ENCODE measurements at places on chromosomes 1 and 21.

DNA sequence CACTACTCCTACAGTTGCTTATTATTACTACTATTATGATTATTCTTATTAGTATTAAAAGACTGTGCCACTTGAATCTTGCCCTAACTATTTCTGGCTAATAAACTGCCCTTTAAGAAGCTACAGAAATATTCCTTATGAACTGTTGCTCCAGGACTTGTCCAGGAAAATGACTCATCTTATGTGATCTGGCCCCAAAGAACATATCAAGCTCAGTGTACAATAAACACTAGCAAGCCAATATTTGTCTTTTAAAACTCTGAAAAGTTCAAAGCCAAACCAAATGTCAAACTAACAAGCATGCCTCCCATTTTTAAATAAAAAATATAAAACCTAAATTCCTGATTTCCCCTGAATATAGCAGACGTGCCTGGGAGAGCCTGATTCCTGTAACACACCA, 88.7 kb upstream of the SIM2 start:
- DNase-seq, result no peak

DNA sequence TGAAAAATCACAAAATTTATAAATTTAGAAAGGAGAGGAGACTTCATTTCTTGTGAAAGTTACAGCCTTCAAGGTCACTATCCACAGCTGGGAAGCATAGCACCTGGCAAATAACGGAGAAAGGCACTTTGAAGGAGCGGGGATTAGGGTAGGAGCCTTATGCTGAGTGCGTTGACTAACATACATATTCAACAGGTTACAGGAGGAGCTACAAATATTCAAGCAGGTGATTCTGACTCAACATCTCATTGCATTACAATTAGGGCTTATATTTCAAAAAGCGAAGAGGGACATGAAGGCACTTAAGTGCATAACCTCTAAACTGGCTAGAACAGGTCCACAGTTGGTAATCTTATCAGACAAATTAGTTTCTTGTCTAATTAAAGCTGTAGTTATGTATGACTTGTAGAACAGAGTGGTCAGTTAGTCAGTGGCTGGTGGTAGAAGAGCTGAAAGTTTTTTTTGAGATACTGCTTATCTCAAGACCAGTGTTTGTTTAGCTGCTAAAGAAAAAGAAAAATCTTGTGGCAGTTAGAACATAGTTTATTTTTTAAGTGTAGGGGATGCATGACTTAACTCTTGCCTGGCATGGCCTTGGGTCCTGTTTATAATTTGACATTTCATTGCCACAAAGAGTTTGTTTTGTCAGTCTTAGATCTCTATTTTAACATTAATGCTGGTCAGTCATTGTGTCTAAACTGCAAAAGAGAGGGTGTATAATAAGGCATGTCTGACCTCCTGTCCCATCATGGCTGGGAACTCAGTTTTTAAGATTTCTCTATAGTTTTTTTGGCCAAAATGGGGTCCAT, 311.5 kb downstream of the DUSP10 start:
- DNase-seq, result no peak

DNA sequence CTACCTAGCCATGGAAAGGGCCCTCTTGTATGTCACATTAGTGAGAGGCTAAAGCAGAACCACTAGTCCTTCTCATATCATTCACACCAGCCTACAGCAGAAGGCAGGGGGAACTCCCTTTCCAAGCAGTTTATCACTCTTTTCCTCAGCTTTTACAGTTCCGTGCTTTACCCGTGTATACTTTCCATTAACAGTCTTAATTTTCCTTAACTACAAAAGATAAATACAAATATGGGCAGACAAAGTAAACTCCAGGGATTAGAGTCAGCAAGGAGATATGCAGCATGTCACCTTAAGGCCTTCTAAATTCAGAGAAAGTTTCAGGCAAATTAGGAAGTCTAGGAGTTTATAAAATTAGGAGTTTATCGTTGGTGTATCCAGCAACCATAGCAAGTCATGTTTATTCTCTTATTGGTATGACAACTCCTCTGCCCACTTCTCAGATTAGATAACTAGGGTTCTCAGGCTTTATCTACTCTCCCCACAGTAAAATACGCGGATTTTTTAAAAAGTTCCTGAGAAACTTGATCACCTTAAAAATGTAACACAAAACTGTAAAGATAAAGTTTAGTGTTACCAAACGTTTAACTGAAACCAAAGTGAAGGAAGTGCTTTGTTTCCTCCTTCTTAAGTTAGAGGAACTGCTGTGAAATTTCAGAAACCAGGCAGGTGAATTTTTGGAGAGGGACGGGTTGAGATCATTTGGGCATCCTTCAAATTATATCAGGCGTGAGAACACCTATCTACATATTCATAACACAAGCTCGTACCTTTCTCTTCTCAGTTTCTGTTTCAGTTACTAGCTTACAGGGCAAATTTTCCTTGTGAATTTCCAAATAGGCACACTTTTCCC, 42.7 kb upstream of the SLC19A2 start:
- peak; percentile 29 for DNase-seq

GRCh38 chr1:113975211-113975895, 3.9 kb upstream of the OLFML3 start:
- DNase-seq, result no peak

DNA sequence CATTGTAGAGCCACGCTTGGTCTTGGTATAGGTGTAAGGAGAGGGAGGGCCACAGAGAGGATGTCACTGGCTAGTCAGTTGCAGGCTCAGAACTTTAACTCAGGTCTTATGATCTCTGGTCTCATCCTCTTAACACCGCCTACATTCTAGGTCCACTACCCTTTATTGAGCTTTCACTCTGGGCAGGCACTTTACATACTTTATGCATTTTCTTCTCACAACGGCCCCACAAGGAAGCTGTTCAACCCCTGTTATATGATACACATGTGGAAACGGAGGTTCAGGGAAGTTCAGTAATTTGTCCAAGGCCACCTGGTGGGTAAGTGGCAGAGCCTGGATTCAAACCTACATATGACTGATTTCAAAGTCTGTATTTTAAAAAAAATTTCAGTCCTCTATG, 25.3 kb upstream of the RCAN3 start:
- DNase-seq, result no peak

DNA sequence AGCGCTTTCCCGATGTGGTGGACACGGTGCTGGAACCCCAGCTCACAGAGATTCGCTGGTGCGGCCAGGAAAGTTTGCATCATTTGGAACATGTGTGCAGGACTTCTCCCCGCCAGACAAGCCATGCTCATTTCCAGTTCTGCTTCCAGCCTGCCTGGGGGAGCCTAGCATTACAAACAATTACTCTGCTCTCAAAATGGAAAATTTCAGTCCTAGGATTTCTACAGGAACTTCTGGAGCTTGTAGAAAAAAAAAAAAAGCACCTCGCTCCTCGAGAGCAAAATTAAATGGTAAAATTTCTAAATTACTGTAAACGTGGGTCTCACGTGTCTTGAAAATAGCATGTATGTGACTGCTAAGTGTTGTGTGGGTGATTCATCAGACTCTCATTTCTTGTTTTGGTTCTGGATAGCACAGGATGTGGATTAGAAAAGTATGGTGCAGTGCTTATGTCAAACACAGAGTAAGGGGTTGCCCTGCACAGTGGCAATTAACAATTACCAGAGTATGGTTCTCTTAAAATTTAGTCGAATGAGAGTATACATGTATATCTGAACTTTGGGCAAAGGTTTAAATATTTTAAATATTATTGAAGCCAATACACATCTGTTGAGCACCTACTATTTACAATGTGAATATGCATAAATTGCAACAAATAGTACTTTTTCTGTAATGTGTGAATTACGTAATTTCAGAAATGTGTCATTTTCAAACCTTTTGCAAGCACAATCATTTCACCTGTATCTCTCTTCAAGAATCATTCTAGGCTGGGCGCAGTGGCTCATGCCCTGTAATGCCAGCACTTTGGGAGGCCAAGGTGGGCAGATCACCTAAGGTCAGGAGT, 61.8 kb upstream of the PTGFRN start:
- no peak for DNase-seq

DNA sequence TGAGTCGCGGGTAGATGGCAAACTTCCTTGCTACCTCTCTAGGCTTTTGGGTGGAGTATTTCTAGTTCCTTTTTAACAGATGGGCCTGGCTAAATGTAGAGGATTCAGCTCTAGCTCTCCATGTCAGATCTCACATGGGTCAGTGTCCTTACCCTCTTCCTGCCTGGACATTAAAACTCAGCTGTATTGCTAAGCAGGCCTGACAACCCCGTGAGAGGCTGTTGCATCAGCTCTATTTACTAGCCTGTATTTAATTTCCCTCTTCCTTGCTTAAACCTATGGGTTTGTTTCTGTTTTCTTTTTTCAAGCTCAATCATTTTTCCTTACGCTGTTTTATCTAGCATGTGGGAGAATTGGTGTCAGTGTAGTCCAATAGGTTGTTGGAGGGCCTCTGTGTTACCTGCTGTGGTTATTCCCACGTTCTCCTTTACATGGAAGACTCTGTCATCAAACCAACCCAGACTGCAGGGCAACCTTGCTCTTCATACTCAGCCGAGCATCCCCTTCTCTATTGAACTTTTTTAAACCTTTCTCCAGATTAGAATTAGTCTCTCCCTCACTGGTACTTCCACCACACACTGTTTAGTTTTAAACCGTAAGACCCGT, 79.5 kb upstream of the BACH1 start:
- no peak for DNase-seq

- DNase-seq, result no peak
These were observed 13.2 kb downstream of the DISC1 start for GRCh38 chr1:231639819-231640218.

DNA sequence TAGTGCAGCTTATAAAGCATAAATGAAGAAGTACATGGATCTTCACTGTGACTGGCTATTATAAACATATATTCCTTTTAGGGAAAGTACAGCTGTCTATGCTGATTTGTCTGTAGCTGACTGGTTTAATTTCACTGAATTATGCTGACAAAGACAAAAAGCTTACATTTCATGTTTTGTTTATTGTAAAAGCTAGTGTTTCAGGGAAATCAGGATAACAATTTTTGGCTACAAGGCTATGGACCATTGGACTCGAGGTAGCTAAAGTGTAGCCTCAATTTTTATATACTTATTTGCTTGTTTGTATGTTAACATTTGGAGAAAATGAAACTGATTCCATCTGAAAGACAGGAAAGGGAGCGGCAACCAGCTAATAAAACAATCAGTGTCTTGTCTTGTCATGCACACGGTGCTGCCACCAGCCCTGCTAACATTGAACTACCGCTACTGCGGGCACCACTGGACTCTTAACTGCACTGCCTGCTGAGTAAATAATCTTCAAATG, 480.2 kb downstream of the COL11A1 start:
- no peak for DNase-seq

- DNase-seq, result no peak
These were observed 169.8 kb downstream of the SYT2 start for GRCh38 chr1:202540448-202540847.

- no peak for DNase-seq
These were observed 19.3 kb downstream of the SPEN start for GRCh38 chr1:15866721-15867201.

DNA sequence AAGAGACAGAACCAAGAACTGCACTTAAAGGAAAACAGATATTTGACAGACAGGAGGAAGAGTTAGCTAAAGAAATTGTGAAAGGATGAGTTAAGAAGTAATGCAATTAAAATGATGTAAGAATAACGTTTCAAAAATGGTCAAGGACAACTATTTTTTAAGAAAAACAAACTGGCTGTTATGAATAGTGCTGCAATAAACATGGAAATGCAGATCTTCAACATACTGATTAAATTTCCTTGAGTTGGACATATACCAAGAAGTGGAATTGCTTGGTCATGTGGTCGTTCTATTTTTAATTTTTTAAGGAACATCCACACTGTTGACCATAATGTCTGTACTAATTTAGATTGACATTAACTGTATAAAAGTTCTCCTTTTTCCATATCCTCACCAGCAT, 23.1 kb upstream of the PHTF1 start:
- DNase-seq, result no peak

- no peak for DNase-seq
These were observed 58.0 kb upstream of the IFNAR2 start for GRCh38 chr21:33171616-33172169.

- DNase-seq, result no peak
These were observed 121.2 kb downstream of the TRABD2B start for GRCh38 chr1:47875831-47876586.

DNA sequence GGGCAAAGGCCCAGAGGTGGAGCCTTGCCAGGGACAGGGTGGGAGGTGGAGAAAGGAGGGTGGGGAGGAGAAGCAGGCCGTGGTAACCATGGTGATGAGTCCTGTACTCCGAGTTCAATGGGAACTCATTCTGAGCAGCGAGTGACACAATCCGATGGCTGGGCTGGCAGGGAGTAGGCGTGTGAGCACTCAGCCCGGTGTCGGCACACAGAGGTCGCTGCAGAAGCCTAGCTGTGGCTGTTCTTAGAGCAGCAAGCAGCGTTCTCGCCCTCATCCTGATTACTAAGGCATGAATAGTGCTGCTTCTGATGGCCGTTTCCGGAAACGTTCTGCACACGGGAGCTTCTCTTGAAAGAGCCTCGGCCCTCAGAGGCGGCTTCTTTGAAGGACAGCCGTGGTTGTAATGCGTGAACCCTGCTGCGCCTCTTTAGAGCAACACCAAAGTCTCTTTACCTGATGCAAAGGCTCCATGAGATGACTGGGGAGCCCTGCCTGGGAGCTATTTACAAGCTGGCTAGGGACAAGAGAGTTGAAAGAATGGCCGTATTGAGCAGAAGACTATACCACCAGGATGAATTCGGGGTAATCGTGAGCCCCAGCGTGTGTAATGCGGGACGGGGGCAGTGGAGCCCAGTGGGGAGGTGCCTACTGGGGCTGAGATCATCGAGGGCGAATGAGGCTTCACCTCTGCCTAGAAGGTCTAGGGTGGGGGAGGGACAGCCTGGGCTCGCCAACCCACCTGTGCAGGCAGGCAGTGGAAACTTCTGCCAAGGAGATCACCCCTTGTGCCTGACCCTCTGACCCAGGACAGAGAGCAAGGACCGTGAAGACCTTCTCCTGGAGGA, 72.8 kb upstream of the PAX7 start:
- peak; percentile 91 for DNase-seq

- DNase-seq, result no peak
These were observed 447.0 kb upstream of the PKN2 start for GRCh38 chr1:88237058-88237457.

DNA sequence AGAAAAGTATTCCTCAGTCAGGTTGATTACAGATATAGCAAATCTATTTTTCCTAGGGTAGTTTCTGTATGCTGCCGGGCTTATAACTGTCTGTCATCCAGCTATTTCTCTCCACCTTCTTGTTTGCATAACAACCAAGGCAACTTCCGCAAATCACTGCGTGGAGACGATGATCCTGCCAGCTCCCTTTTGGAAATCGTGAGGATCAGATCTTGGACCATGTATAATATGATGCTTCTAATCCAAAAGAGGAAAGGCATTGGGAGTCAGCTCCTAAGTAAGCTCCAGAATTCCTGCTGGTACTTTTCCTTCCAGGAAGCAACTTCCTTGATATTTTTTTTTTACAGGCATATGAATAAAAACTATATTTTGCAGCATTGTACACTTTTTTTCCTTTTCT, 445 bp upstream of the RGS4 start:
- DNase-seq, result no peak

- DNase-seq, result no peak
These were observed 185.6 kb upstream of the NRIP1 start for GRCh38 chr21:15250384-15250783.

Data from mesendoderm (in vitro differentiated cells).